ENCODE measurements at places on chromosomes 7 and 10.

DNA sequence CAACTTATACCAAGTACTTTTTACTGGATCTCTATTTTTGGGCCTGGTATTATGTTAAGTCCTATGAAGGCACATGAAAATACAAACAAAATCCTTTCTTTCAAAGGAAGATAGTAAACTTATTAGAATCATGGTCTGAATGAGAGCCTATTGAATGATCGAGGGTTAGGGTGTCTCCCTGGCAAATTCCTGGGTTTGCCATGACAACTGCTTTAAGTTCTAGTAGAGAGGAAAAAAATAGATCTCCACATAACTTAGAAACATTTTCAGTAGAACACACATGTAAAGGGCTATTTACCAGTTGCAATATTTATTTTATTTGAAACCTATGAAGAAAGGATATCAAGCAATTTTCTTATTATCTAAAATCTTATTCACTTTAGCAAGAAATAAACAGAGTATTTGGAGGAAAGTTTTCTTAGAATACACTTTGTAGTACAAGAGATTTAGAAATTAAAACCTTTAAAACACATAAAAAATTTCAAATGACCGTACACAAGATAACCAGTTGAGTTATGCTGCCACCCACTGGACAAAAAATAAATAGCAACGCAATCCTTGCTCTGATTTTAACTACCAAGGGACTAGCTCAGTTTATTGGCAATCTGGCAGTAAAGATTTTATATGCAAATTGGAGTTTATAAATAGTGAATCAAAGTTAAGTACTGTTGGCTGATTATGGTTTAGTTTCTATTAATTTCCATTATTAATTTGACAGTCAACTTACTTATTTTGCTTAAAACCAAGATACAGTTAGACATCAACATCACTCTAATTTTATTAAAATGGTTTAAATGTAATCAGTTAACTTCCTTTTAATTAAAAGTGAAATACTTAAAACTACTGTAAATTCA is 33.9 kb downstream of the CACUL1 start:
- DNase-seq = no peak

DNA sequence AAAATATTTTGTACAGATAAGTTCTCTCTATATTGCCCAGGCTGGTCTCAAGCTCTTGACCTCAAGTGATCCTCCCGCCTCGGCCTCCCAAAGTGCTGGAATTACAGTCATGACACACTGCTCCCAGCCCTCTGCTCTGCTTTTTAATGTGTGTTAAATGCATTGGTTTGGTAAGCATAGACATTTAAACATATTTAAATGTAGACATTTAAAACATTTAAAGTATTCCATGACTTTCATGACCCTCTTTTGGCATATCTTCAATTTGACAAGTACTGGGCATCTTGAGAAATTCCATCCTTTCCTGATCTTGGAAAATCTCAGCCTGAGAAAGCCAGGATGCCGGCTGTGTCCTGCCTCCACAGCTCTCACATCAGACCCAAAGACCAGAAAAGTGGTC is 5.2 kb upstream of the SAR1A start:
- DNase-seq = no peak

DNA sequence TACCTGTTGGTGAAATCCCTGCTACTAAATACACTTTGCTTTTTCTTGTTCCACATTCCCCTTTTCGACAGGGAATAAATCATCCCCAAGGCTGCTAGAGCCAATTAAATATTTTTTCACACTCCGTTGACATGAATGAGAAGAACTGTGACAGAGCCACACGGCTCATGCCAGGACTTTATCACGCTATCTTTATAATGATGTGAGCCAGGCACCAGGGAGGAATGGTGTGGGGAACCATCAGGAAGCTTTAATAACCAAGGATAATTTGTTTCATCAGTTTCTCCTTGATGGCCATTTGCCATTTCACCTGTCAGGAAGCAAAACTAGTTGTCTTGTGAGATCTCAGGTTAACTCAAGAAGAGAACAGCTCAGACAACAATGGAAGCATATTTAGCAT is 193.0 kb upstream of the C7orf33 start:
- DNase-seq = no peak

GRCh38 chr10:80660266-80660665 is 122.6 kb downstream of the SH2D4B start:
- no peak for DNase-seq

DNA sequence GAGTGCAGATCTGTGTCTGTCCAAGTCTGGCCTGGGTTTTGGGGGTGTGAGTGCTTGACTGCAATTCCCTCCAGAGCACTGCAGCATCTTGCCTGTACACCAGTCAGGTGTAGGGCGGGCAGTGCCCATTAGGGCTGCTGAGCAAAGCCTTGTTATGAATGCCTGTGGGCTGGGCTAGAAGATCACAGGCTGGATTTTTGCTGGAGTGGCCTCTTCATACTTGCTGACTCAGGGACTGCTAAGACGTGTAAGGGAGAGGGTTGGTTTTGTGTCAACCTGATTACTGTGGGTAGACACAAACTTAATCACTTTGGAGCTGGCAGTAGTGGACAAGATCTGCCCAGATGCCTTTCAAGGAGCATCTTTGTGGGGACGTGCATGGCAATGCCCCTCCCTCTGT is 29.6 kb downstream of the DMBT1 start:
- DNase-seq = no peak

DNA sequence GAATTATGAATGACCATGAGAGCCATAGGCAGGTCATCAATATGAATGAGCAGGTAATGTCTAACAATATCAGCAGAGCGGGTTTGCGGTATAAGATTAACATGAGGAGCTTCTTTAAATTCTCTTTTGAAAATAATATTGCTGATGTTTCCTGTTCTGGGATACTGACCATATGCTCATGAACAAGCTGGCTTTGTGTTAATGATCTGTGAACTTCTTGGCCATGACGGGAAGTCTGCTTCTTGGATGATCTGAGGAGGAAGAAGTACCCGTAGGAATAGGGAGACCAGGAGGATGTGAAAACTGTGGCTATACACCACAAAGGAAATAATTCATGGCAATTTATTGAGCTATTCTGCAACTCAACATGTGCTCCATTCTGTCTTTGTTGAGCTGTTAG is 38.6 kb downstream of the ITGA8 start:
- no peak for DNase-seq

- no peak for DNase-seq
Observed at GRCh38 chr10:75028748-75029147, 82.7 kb upstream of the SAMD8 start.

DNA sequence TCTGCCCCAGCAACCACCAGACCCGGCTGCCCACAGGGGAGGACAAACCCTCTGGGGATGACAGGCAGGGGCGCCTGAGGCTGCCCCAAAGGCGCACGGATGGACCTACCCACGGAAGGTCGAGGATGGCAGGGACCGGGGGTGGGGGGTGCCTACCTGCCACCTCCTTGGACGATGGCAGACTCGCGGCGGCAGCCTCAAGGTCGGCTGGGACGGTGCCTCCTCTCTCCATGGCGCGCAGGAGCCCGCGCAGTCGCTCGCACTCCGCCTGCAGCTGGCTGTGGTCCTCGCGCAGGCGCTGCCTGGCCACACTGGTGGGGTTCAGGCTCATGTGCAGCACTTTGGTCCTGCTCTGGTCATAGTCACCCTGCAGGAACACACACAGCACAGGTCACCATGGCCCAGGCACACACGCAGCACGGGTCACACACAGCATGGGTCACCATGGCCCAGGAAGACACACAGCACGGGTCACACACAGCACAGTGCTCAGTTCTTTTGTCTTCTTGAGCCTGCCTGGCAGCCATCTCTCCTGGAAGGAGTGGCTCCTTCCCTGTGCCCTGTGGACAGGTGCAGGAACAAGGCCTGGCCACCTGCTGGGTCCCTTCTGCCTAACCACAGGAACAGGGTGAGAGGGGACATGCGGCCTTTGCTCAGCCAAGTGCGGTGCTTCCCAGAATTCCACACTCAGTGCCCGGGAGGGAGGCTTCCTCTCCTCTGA is 266.6 kb downstream of the ELFN1 start:
- DNase-seq = no peak

DNA sequence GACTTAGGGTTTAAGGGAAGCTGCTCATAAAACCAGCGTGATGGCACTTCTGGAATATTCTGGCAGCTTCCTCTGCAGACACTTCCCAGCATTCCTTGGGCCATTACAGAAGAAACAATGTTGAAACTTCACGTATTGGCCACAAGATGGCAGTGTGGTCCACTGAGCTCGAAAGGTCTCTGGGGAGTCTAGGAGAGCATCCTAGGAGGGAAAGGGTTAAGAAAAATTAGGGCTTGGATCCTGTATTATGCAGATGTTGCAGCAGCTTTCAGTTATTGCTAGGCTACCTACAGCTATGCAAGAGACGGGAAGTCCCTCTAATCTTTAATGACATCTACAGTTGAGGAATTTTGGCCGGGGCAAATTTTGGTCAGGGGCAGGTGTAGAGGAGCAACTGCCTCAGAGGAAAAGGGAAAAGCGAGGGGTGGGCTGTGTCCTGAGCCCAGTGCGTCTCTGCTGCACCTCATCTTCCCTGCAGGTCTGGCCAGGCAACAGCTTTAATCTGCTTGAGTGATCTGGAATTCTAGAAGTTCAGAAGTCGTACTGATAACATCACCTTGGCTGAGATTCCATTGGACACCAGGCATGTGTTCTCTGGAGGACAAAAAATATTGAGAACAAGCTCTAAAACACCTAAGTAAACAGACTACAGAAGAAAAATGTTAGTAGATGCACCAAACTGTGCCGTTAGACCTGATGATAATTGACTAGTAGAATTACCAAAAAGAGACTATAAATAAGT is 220.8 kb upstream of the PRSS58 start:
- DNase-seq = no peak

DNA sequence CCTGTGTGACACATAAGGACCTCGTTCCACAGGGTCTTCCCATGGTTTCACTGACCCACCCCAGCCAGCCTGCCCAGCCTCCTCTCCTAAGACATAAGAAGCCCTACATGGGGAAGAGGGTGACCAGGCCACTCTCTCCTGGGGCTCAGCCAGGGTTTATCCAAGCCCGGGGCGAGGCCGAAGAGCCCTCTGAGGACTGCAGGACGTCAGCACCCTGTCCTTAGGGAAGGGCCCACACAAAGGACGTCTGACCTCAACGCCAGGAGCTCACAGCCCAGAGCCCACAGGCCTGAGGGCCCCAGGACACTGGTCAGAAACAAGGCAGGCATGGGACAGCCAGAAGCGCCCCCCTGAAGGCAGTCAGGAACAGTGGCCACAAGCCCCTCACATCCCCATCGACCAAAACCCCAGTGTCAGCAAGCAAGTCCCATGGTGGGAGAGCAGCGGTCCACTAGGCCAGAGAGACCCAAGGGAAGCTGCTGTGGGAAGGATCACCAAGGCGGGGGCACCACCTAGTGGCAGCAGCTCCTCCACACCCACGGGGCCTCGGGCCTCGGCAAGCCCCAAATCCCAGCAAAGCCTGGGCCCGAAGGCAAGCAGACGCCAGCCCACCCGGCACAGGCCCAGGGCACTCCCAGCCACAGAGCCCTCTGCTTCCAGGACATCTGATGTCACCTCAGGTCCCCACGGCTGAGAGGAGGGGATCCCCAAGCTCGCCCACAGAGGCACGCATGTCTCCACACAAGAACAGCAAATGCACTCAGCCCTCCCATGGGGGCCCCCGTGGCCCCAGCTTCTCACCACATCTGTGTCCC is 23.4 kb downstream of the MAD1L1 start:
- DNase-seq = no peak

DNA sequence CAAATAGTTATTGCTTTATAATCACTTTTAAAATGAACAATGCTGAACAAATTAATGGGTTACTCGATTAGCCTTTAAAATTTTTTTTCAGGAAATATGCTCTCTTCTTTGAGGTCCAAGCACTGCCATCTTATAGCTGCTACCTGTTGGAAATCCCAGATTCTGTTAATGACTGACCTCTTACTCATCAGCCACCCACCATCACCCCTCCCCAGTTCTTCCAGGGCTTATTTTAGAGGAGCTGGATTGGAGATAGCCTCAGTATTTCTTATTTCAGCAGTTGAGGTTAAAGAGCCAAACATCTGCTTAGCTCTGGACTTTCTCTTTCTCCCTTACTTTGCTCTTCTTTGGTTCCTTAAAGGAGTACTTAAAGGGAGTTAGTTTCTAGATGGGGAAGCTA is 420.0 kb downstream of the EXOC4 start:
- DNase-seq = no peak

- no peak for DNase-seq
Observed at GRCh38 chr10:31101123-31101522, 69.5 kb upstream of the ZNF438 start.

DNA sequence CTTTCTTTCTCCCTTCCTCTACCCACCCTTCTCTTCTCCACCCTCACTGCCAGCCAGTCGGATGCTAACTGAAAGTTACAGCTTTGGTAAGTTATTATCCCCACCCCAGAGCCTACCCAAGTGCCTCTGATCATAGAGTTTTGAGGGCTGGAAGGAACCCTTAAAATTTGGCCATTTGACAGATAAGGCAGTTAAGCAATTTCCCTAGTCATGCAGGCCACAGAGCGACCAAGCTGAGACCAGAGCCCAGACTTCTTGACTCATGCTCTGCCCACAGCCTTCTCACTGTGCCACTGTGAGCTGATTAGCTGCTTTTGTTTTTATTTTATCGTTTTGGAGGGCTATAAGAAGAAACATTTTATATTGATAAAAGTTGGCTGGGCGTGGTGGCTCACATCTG is 17.2 kb downstream of the SAP25 start:
- no peak for DNase-seq

GRCh38 chr7:90518630-90519029 is 49.2 kb downstream of the PTTG1IP2 start:
- DNase-seq = no peak

DNA sequence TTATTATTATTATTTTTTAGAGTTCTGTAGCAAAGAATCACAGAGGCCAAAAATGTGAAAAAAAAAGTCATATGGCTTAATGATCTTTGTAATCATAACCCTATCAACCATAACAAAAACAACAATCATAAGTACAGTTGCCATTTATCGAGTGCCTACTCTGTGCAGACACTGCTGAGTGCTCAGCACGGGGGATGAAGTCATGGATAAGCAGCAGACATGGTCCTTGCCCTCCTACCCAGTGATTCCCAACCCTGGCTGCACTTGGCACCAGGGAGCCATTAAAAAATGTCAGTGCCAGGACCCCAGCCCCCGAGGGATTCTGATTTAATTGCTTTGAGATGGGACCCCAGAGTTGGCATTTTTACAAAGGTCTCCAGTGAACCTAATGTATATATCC is 38.2 kb downstream of the ENTPD1 start:
- DNase-seq = no peak

- no peak for DNase-seq
Observed at GRCh38 chr7:154863766-154864522, 139.0 kb downstream of the PAXIP1 start.

- no peak for DNase-seq
Observed at GRCh38 chr10:74994854-74995253, 116.6 kb upstream of the SAMD8 start.

- DNase-seq = no peak
Observed at GRCh38 chr7:118312051-118312450, 87.5 kb downstream of the ANKRD7 start.

GRCh38 chr7:32921896-32922295 is 30.3 kb upstream of the KBTBD2 start:
- no peak for DNase-seq

- no peak for DNase-seq
Observed at GRCh38 chr7:144473908-144474307, 70.4 kb upstream of the NOBOX start.
